ENCODE measurements at places on chromosomes 4 and X. TPM values are rescaled to one million over a fixed set of nuclear protein-coding genes. Genes with fewer than 3 reads are reported as not detected.

Gene KIAA1210
- total RNA-seq, result not detected

Gene NCAPG
- 1.5 TPM for total RNA-seq

Gene ZXDA
- 11.5 TPM for total RNA-seq

Gene CDKN2AIP
- total RNA-seq, result 45.4 TPM

Gene SOWAHB
- total RNA-seq, result not detected

Gene GPC4
- total RNA-seq, result 0.32 TPM

Gene NUDT11
- total RNA-seq, result 1.1 TPM

Gene CXorf65
- 86.6 TPM for total RNA-seq

Gene CCDC158
- not detected for total RNA-seq

Gene EFHC2
- 3.1 TPM for total RNA-seq

Gene MAGEC3
- total RNA-seq, result not detected

Gene ARMCX4
- total RNA-seq, result 9.4 TPM

Gene GYPE
- total RNA-seq, result 0.56 TPM

Gene IGSF1
- not detected for total RNA-seq

Gene NWD2
- not detected for total RNA-seq

GRCh38 chr4:23909671-23910070, 19.8 kb upstream of the PPARGC1A start:
- no peak overlapping the region for H3K27ac ChIP-seq
- no peak for DNase-seq
- H3K4me3 ChIP-seq, result no peak overlapping the region
- H3K27me3 ChIP-seq, result no peaks in the 10 kb centered on the region
- H3K4me1 ChIP-seq, result no peaks in the 10 kb centered on the region

DNA sequence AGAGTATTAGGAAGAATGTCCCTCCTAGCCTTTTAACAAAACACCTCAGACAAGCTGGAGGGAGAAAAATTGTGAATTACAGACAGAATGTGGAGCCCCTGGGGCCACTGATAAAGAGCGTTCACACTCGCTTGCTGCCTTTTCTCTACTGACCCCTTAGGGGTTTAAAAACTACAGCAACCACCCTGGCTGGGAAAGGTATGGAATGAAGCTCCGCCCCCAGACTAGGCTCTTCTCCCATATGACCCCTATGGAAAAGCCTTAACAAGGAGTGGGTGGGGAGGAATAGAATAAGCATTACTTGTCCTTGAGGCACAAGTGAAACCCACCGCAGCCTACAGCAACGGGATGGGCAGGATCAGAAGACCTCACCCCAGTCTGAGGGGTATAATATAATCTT, 26.3 kb downstream of the ANKRD50 start:
- no peaks in the 10 kb centered on the region for H3K36me3 ChIP-seq
- H3K27ac ChIP-seq, result no peak overlapping the region
- H3K4me1 ChIP-seq, result no peaks in the 10 kb centered on the region

GRCh38 chr4:78863254-78863869, 75.9 kb downstream of the PAQR3 start:
- no peak overlapping the region for H3K27ac ChIP-seq
- no peak overlapping the region for H3K4me3 ChIP-seq
- H3K36me3 ChIP-seq, result peaks cover 6% of the 10 kb centered on the region

GRCh38 chr4:182491719-182492118, 248.5 kb downstream of the TENM3 start:
- no peaks in the 10 kb centered on the region for H3K4me1 ChIP-seq
- no peak overlapping the region for H3K4me3 ChIP-seq
- no peaks in the 10 kb centered on the region for H3K36me3 ChIP-seq
- no peak for DNase-seq
- peaks cover 2% of the 10 kb centered on the region for H3K27me3 ChIP-seq

DNA sequence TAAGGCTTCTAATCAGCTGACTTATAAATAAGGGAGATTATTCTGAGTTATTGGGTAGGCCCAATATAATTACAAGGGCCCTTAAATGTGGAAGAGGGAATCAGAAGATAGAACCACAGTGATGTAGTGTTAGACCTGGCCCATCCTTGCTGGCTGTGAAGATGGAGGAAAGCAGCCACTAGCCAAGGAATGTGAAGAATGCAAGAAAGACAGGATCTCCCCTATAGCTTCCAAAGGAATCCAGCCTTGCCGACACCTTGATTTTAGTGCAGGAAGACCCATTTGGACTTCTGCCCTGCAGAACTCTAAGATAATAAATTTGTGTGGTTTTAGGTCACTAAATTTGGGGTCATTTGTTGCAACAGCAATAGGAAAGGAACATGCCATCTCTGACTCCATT, 150.6 kb downstream of the SPATA18 start:
- no peaks in the 10 kb centered on the region for H3K36me3 ChIP-seq
- H3K4me3 ChIP-seq, result no peak overlapping the region
- no peaks in the 10 kb centered on the region for H3K27me3 ChIP-seq
- no peak for DNase-seq

DNA sequence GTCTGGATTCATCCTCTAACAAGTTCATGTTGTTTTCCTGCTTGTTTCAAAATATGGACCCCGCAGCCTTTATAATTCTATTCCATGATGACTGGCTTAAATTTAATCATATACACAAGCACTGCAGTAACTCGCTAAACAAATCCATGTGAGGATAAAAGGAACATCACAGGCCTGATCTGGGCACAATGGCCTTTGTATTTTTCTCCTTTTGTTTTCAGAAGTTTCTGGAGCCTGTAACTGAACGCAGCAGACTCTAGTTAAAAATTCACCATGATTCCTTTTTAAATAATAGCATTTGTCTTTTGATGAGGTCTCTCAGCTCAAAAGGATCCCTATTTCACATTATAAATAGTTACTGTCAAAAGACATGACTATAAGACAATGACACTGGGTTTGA, 30.2 kb upstream of the TMEM184C start:
- no peak overlapping the region for H3K27ac ChIP-seq
- H3K4me3 ChIP-seq, result no peak overlapping the region
- peaks cover 13% of the 10 kb centered on the region for H3K27me3 ChIP-seq
- H3K4me1 ChIP-seq, result no peaks in the 10 kb centered on the region

DNA sequence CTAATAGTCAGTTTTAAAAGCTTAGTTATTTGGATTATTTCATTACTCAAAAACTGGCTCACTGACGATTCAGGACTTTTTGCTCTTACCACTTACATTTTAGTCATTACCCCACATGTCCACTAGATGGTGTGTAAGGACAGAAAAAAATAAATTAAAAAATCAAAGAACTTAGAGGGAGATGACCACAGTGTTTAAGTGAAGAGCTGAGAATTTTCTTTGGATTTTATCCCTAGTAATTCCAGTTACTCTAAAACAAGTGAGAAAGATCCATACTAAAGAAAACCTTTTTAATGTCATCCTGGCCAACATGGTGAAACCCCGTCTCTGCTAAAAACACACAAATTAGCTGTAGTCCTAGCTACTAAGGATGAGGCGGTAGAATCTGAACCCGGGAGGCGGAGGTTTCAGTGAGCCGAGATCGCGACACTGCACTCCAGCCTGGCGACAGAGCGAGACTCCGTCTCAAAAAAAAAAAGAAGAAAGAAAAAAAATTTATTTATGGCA, 26.4 kb upstream of the TMPRSS11B start:
- no peaks in the 10 kb centered on the region for H3K36me3 ChIP-seq
- H3K27me3 ChIP-seq, result no peaks in the 10 kb centered on the region
- H3K27ac ChIP-seq, result no peak overlapping the region
- no peak for DNase-seq
- H3K4me1 ChIP-seq, result no peaks in the 10 kb centered on the region
- no peak overlapping the region for H3K4me3 ChIP-seq

- no peaks in the 10 kb centered on the region for H3K27me3 ChIP-seq
- H3K27ac ChIP-seq, result no peak overlapping the region
- no peaks in the 10 kb centered on the region for H3K4me1 ChIP-seq
- no peak overlapping the region for H3K4me3 ChIP-seq
- no peak for DNase-seq
Measured at GRCh38 chr4:44421330-44422065, 27.1 kb downstream of the KCTD8 start.

- no peaks in the 10 kb centered on the region for H3K4me1 ChIP-seq
- DNase-seq, result no peak
- H3K27me3 ChIP-seq, result peaks cover 18% of the 10 kb centered on the region
- no peaks in the 10 kb centered on the region for H3K36me3 ChIP-seq
- no peak overlapping the region for H3K4me3 ChIP-seq
- H3K27ac ChIP-seq, result no peak overlapping the region
Measured at GRCh38 chr4:25970226-25970675, 56.2 kb downstream of the SMIM20 start.

GRCh38 chrX:63394872-63395271, 43.7 kb upstream of the SPIN4 start:
- no peaks in the 10 kb centered on the region for H3K27me3 ChIP-seq
- H3K4me3 ChIP-seq, result no peak overlapping the region
- DNase-seq, result no peak
- H3K27ac ChIP-seq, result no peak overlapping the region
- H3K4me1 ChIP-seq, result no peaks in the 10 kb centered on the region

- no peak overlapping the region for H3K4me3 ChIP-seq
- no peaks in the 10 kb centered on the region for H3K36me3 ChIP-seq
- no peak overlapping the region for H3K27ac ChIP-seq
- H3K4me1 ChIP-seq, result peaks cover 2% of the 10 kb centered on the region
- no peak for DNase-seq
- no peaks in the 10 kb centered on the region for H3K27me3 ChIP-seq
Measured at GRCh38 chr4:52932591-52933470, 70.7 kb downstream of the RASL11B start.

GRCh38 chr4:88705223-88705622, 7.6 kb upstream of the NAP1L5 start:
- H3K4me3 ChIP-seq, result no peak overlapping the region
- H3K36me3 ChIP-seq, result peaks cover 53% of the 10 kb centered on the region
- H3K4me1 ChIP-seq, result no peaks in the 10 kb centered on the region

DNA sequence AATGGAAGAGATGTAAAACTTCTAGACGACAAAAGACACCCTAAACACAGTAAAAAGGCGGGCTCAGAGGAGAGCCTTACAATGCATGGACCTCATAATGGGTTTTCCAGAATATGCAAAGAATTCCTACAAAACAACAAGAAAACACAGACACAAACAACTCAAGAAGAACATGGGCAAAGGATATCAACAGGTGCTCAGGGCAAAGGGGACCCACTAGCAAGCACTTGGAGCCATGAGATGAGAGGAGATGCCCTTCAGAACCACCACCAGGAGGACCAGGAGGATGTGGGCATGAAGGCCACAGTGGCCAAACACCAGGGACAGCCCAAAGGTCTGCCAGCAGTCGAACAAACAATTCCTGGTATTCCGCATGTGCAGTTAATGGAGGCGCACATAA, 17.2 kb downstream of the PDZD4 start:
- no peak overlapping the region for H3K4me3 ChIP-seq
- no peak for DNase-seq

DNA sequence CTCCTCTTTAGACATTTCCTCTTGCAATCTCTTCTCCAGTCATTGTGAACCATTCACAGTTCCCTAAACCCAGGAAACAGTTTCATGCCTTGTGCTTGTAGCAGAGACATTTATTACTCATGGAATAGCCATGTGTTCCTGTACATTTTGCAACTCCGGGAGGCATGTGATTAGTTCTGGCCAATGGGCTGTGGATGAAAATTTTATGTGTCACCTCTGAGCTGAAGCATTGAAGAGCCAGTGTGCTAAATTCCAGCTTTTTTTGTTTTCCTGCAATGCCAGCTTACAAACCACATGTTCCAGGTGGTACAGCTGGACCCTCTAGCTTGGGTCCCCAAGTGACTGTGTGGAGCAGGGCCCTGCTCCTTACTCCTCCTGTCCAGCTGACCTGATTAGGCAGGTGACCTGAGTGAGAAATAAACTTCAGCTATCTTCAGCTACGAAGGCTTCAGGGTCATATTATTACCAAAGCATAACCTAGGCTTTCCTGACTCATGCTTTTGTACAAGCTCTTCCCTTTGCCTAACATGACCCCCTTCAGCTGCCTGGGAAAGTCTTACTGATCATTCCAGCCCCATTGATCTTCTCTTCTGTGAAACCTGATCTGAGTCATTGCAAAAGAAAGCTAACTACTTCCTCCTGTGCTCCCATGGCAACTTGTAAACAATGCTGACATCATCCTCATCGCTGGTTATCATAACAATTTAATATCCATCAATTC, 200.4 kb downstream of the PTTG2 start:
- no peaks in the 10 kb centered on the region for H3K27me3 ChIP-seq
- no peak overlapping the region for H3K4me3 ChIP-seq
- peak overlapping the region; percentile 46 for H3K27ac ChIP-seq

DNA sequence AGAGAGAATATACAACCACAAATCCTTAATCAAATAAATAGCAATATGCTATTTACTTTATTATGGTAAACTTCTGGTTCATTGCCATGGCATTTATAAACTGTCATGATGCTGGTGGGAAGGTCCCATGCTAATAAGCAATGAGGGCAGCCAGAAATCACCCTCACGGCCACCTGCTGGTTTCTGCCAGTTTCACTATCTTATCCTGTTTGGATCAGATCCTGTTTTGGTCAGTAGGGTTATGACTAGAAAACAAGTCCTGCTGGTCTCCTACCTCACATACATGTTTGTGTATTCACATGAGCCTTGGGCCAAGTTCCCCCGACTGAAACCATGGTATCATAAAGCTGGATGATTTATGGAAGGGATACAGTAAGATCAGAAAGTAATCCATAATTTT, 28.1 kb downstream of the XAGE5 start:
- no peaks in the 10 kb centered on the region for H3K4me1 ChIP-seq
- H3K4me3 ChIP-seq, result no peak overlapping the region
- no peaks in the 10 kb centered on the region for H3K27me3 ChIP-seq
- no peak for DNase-seq
- no peak overlapping the region for H3K27ac ChIP-seq
- H3K36me3 ChIP-seq, result no peaks in the 10 kb centered on the region

GRCh38 chr4:48844843-48845242, 14.0 kb downstream of the OCIAD1 start:
- H3K4me3 ChIP-seq, result no peak overlapping the region
- H3K27me3 ChIP-seq, result no peaks in the 10 kb centered on the region
- H3K27ac ChIP-seq, result no peak overlapping the region
- no peaks in the 10 kb centered on the region for H3K4me1 ChIP-seq
- no peak for DNase-seq

DNA sequence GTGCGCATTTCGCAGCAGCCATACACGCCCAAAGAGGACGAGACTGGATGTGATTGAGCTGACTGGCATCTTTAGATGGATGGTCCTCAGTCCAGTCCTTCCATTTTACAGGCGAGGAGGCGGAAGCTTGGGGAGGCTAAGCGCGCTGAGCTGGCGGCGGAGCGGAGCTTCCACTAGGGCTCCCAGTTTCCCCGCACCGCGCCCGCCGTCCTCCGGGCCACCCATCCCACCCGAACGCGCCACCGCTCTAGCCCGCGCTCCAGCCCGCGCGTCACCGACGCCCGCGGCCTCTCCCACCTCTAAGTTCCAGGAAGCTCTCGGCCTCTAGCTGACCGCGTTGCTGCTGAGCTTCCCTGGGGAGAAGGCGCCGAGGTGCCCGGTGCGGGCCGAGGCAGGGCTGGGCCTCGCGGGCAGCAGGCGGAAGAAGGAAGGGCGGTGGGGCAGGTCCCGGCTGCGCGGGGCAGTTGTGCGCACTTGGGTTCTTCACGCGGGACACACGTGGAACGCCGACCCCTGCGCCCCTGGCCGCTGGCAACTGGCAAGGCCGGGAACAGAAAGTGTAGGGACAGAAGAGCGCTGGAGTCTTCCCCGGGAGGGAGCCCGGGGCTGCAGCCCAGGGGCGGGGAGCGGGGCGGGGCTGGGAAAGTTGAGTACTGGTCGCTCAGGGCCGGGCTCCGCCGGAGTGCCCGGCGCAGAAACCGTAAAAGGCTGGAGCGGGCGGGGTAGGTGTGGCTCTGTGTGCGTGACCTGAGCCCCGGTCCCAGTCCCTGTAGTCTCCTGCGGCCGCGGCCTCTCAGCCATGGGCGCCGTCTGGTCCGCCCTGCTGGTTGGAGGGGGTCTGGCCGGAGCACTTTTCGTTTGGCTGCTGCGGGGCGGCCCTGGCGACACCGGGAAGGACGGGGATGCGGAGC, at the start of gene STBD1:
Gene STBD1, plus strand, starts transcription at position 763 of the 911 bp plus-strand sequence. Its CDS starts 37 bp downstream, at position 800.
- H3K4me3 ChIP-seq, result peak within 1 kb of the TSS; percentile 81
- H3K27ac ChIP-seq, result no peak within 1 kb of the TSS
- DNase-seq, result peak; percentile 29
- peaks cover 36% of the 10 kb centered on the region for H3K4me1 ChIP-seq
